AG08395 (cell line): ENCODE measurements at places on chromosomes 11 and 22.

GRCh38 chr11:125489166-125489565 lies 6.9 kb downstream of the FEZ1 start:
- no peak for DNase-seq

- DNase-seq = no peak
These were observed 70.2 kb downstream of the NELL1 start for GRCh38 chr11:20739577-20739976.

- DNase-seq = no peak
These were observed 131.6 kb downstream of the ETS1 start for GRCh38 chr11:128455766-128456165.

GRCh38 chr11:27246925-27247324 lies 116.1 kb downstream of the CCDC34 start:
- DNase-seq = no peak

- no peak for DNase-seq
These were observed 102.6 kb upstream of the ALDH3B2 start for GRCh38 chr11:67776852-67777520.

- DNase-seq = peak; percentile 81
These were observed 99.4 kb downstream of the MIAT start for GRCh38 chr22:26756675-26757293.

GRCh38 chr11:127804747-127805400 lies 782.5 kb downstream of the ETS1 start:
- no peak for DNase-seq

DNA sequence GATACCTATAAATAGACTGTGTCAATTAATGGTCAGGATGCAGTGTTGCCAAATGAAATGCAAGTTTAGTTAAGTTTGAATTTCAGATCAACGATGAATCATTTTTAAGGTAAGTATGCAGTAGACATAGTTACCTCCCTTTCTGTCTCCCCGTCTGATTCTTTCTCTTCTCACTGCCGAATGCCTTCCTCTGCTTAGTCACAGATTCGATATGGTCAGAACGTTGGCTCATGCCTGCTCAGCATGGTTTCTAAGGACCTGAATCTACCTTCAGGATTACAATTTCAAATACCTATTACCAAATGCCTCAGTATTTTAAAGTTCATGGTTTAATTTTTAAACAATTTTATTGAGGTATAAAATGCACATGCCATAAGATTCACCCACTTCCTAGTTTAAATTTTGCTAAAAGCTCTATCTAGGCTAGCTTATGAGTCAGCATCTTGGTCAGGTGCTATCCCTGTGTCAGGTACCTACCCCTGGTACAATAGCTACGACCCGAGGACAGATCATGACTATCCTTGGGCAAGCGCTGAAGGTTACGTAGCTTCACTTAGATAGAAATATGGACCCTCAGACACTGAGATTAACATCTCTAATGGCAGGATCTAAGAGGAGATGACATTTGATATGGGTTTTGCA lies 78.2 kb upstream of the SPON1 start:
- no peak for DNase-seq

DNA sequence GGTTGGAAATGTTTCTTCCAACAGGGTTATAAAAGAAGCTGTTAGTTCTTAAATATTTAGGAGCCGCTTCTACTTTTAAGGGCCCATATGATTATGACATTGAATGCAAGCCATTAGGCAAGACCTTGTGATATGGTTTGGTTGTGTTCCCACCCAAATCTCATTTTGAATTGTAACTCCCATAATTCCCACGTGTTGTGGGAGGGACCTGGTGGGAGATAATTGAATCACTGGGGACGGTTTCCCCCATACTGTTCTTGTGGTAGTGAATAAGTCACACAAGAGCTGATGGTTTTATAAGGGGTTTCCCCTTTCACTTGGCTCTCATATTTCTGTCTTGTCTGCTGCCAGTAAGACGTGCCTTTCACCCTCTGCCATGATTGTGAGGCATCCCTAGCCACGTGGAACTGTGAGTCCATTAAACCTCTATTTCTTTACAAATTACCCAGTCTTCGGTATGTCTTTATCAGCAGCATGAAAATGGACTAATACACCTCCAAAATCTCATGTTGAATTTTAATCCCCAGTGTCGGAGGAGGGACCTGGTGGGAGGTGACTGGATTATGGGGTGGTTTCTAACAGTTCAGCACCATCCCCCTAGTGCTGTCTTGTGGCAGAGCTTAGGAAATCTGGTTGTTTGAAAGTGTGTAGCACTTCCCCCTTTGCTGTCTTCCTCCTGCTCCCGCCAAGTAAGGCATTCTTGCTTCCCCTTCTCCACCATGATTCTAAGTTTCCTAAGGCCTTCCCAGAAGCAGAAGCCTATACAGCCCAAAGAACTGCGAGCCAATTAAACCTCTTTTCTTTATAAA lies 4.3 kb downstream of the CD59 start:
- no peak for DNase-seq

DNA sequence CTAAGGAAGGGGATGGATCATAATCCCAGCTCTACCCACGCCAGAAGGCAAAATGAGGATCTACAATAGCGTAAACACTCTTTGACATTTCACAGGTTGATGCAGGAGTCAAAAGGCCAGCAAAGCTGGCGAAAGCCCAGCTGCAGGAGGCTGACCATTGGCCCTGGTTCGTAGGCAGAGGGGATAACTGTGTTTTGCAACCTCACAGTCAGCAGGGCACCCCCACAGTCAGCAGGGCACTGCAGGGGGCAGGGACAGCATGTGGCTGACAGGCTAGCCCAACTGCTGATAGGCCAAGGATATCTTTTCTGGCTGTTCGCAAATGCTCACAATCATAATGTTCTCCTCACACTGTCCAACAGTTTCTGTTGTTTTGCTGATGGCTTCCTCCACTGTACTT lies 372.7 kb downstream of the BUD13 start:
- DNase-seq = no peak

DNA sequence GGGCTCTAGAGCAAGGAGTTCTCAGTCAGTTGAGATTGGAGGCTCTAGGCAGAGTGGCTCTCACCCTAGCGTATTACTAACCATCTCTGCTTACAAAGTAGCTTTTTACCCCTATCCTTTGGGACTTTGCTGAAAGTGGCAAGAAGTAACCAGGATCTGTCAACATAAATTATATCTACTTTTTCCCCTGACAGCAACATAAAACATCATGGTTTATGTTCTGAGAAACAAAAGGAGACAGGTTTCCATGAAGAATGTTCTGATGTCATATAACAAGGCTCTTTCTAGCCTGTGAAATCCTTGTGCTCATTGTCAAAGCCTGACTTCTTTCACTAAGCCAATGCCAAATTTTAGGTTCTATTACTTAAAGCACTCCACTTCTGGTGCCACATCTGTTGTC lies 7.2 kb upstream of the EIF3M start:
- no peak for DNase-seq

DNA sequence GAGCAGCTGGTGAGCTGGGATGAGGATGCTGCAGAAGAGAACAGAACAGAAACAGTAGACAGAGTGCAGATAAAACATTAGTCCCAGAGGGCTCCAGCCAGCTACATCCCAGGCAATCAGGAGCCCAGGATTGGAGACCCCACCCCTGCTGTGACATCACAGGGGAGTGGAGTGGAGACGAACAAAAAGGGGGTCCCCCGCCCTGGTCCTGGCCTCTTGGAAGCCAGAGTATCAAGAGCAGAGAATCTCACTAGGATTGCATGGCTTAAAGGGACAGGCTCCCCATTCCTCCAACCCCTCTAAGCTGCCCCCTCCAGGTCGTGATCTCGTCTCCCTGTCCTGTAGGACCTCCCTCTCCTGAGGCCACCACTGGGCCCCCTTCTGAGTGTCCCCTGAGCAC lies at the start of gene P2RX3:
TSS of gene P2RX3 (plus strand) at position 211 of the 400 bp plus-strand sequence. CDS start 199 bp downstream, outside the sequence.
- DNase-seq = no peak

DNA sequence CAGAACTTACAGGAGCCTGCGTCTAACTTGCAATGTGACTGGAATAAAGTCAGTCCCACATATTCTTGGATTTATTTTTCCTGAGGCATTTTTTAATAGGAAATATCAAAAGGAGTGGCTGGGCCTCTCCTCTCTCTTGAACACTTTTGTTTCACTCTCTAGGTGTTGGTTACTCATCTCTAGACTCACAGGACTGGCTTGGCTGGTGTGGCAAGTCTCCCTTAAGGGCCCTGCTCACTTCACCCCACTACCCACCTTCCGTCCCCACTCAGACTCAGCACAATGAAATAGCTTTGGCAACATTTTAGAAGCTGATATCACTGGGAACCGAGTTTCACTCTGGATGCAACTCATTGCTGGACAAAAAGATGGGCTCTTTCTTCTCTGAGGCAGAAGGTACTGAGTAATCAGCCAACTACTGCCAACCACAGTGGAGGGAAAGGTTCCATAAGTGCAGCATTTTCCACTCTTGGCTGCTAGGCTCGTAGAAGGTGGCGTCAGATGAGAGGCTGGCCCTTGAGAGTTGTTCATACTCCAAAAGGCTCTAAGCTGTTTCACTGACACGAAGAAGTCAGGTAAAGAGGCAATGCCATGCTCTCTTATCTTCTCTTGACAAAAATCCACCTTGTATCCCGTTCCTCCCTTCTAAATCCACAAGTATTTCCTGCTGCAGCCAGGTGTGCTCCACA lies 390.6 kb downstream of the SOX6 start:
- no peak for DNase-seq

- no peak for DNase-seq
These were observed 65.3 kb upstream of the MS4A8 start for GRCh38 chr11:60634126-60634525.

GRCh38 chr11:76325185-76325584 lies 55.7 kb downstream of the THAP12 start:
- no peak for DNase-seq

DNA sequence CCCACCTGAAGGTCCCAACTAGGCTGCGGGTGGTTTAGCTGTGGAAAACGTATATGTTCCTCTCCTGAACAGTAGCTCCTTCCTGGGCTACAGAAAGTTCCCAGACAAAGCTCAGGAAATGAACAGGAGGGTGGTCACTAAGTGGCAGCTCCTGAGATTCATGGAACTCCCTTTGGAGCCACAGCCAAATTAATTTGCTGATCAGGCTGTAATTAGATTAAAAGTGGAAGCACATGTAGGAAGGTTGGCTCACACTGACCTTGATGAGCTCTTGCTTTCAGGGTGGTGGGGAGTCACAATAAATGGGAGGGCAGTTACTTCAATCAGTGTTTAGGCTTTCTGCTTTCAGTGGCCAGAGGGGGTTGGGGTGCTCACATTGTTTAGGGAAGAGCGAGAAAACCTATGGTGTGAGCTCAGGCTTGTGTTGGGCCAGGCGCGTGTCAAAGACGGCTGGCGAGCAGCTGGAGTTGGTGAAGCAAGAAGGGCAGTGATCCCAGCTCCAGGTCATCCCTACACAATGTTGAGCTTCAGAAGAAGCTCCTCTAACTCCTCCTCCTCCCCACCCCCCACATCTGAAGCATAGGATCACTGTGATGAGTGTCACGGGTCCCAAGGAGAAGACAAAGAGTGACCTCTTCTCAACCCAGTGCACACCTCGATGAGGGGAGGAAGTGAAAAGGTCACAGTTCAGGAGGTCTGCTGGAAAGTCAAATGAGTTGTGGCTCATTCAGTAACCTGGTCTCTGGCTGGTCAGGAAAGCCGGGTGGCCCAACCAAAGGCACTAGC lies 42.5 kb downstream of the CLPB start:
- DNase-seq = peak; percentile 9

- peak; percentile 67 for DNase-seq
These were observed 5.9 kb upstream of the ETS1 start for GRCh38 chr11:128593281-128593680.

- DNase-seq = no peak
These were observed 8.3 kb downstream of the KRTAP5-11 start for GRCh38 chr11:71574418-71574817.

GRCh38 chr11:72821221-72821919 lies 7.2 kb downstream of the ATG16L2 start:
- no peak for DNase-seq

DNA sequence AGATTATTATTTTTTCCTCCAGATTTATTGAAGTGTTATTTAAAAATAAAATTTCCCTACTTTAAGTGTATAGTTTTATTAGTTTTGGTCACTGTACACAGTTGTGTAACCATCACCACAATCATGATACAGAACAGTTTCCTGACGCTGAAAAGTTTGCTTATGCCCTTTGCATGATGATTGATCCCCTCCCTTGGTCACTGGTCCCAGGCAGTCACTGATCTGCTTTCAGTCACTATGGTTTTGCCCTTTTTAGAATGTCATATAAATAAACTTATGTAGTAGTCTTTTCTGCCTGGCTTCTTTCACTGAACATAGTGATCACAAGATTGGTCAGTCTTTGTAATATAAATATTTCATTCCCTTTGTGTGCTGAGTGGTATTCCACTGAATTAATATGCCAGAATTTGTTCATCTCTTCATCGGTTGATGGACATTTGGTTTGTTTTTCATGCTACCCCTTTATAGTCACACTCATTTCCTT lies 140.6 kb downstream of the SWAP70 start:
- no peak for DNase-seq

GRCh38 chr22:46463435-46464227 lies 73.8 kb downstream of the CELSR1 start:
- DNase-seq = no peak

DNA sequence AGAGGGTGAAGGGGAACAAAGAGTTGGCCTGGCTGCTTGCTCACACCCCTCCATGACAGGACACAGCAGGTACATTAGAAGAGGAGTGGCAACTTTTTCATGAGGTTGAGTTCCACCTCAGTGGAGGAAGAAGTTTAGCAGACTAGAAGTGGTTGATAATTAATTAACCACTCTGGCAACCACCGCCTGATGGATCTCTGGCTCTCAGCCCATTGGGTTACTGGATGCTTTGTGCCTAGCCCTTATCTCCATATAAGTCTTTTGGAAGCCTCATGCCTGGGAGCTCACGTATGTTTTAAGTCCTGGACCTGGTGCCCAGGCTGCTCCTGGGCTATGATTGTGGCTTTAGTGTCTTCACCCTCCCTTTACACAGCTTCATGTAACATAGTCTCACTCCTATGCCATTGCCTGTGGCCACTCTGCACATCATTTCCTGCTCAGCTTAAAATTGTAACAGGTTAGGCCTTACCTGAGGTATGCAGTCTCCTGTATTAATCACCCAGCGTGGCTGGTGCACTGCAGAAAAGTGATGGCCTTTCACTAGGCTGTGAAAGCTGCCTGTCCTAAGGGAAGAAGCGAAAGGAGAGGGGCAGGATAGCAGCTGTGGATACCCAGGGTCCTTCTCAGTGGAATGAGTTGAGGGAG lies 72.7 kb upstream of the CRTAM start:
- no peak for DNase-seq

GRCh38 chr11:83819931-83820549 lies 533.9 kb upstream of the CCDC90B start:
- peak; percentile 69 for DNase-seq

DNA sequence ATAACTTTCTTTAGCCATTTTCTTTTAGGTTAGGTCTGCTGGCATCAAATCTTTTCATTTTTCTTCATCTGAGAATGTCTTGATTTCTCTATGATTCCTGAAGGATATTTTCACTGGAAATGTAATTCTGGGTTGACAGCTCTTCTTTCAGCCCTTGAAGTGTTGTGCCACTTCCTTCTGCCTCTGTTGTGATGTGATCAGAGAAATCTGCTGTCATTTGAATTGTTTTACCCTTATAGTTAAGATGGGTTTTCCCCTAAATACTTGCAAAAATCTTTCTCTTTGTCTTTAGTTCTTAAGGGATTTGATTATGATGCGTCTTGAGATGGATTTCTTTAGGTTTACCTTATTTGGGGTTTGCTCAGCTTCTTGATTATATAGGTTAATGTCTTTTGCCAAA lies 23.0 kb downstream of the USP47 start:
- no peak for DNase-seq
